Psoas muscle (tissue), 8 donors: ENCODE measurements at places on chromosomes 13 and 19. TPM values are rescaled to one million over a fixed set of nuclear protein-coding genes. Genes with fewer than 3 reads are reported as not detected.

MAST1 gene
- not detected for total RNA-seq

SIGLEC8 gene
- 0.13 TPM for total RNA-seq

PLK5 gene
- total RNA-seq = not detected

UNC13A gene
- not detected for total RNA-seq

CASP14 gene
- not detected for total RNA-seq

DNA sequence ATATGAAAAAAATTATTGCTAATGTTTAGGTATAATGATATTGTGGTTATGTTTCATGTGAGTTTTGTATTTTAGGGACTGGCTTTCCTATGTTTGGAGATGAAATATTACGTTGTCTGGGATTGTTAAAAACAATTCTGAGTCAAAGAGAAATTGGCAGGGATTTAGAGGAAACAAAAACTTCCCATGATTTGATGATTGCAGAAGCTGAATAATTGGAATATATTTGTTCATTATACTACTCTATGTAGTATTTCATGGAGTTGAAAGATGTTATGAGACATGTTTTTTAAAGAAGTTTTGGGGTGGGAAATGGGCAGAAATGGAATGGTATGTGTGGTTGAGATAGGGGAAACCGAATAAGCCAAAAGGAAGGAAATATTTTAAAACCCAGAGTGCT lies 1392.9 kb downstream of the EFNB2 start:
- no peak overlapping the region for H3K27ac ChIP-seq
- no peak for DNase-seq
- no peaks in the 10 kb centered on the region for H3K4me1 ChIP-seq
- H3K27me3 ChIP-seq = no peaks in the 10 kb centered on the region
- H3K4me3 ChIP-seq = no peak overlapping the region

GRCh38 chr13:26133286-26133685 lies 81.5 kb upstream of the SHISA2 start:
- no peak overlapping the region for H3K27ac ChIP-seq
- no peaks in the 10 kb centered on the region for H3K4me1 ChIP-seq
- no peaks in the 10 kb centered on the region for H3K36me3 ChIP-seq
- no peaks in the 10 kb centered on the region for H3K27me3 ChIP-seq
- no peak overlapping the region for H3K4me3 ChIP-seq
- no peak for DNase-seq

- no peaks in the 10 kb centered on the region for H3K27me3 ChIP-seq
- H3K4me1 ChIP-seq = peaks cover 11% of the 10 kb centered on the region
- DNase-seq = no peak
- H3K36me3 ChIP-seq = no peaks in the 10 kb centered on the region
- H3K4me3 ChIP-seq = no peak overlapping the region
- no peak overlapping the region for H3K27ac ChIP-seq
These were observed 7.7 kb upstream of the CSNK1G2 start for GRCh38 chr19:1933244-1933643.

GRCh38 chr19:16579381-16579780 lies 7.2 kb upstream of the SLC35E1 start:
- H3K36me3 ChIP-seq = peaks cover 43% of the 10 kb centered on the region
- H3K27ac ChIP-seq = peak overlapping the region; percentile 93
- H3K4me3 ChIP-seq = no peak overlapping the region
- H3K4me1 ChIP-seq = peaks cover 84% of the 10 kb centered on the region
- no peaks in the 10 kb centered on the region for H3K27me3 ChIP-seq
- DNase-seq = no peak

PSG2 gene
- total RNA-seq = not detected

CEACAM19 gene
- total RNA-seq = 10.7 TPM

CD79A gene
- 1.2 TPM for total RNA-seq

DNA sequence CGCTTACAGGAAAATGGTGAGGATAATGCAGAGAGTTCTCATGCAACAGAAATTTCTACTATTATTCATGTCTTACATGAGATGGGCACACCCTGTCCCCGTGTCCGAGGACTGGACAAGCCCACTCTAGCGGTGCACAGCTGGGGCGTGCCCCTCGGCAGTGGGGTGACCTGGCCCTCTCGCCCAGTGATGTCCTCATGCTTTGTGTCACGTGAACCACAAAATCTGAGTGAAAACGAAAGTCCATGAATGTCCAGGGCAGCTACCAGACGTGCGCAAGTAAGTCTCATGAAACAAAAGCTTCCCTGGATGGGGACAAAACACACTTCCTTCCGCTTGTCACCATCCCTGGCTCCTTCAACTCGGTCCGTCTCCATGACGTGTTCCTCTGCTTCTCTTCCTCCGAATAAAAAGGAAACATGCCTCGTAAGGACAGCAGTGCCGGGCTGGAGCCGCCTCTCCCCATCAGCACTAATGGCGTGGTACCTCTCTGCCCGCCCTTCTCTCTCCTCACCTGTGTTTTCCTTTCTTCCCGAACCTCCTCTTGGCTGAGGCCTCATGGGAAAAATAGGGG lies 45.6 kb downstream of the ANKRD10 start:
- H3K27me3 ChIP-seq = no peaks in the 10 kb centered on the region
- H3K27ac ChIP-seq = peak overlapping the region; percentile 100
- no peaks in the 10 kb centered on the region for H3K36me3 ChIP-seq
- H3K4me1 ChIP-seq = peaks cover 30% of the 10 kb centered on the region
